ENCODE measurements at places on chromosomes 7 and 10. TPM values are rescaled to one million over a fixed set of nuclear protein-coding genes. Genes with fewer than 3 reads are reported as not detected.
A peak's percentile ranks its signal among the peaks of the same experiment; 100 is the strongest.

DNA sequence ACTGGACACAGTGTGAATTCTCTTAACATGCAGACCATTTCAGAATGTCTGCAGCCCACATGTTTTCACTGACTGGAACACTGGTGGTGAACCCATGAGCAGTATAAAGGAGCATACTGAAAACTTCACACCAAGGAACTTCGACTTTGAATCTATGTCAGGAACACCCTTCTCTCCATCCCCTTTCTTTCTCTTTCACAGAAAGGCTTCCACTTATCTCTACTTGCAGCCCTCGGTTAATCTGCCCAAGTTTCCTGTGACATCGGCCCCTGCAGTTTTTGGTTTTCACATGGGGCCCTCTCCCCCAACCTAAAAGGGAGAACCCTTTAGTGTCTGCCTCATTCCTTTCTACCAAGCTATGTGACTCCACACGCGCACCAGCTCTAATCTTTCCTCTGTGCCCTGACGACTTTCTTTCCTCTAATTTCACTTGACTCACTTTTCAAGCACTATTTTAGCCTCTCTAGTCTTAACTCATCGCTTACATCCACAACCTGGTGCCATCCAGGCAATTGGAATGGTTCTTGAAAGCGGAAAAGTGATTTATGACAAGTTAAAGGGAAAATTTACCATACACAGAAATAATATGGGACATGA is 70.1 kb downstream of the RELN start:
- no peak overlapping the region for H3K4me3 ChIP-seq
- H3K27me3 ChIP-seq = no peaks in the 10 kb centered on the region
- H3K27ac ChIP-seq = no peak overlapping the region
- H3K4me1 ChIP-seq = no peaks in the 10 kb centered on the region
- DNase-seq = no peak

GRCh38 chr7:50867034-50867356 is 84.3 kb upstream of the GRB10 start:
- H3K4me1 ChIP-seq = no peaks in the 10 kb centered on the region
- DNase-seq = no peak
- H3K27me3 ChIP-seq = no peaks in the 10 kb centered on the region
- H3K36me3 ChIP-seq = no peaks in the 10 kb centered on the region

GRCh38 chr7:157547611-157548010 is 210.8 kb downstream of the DNAJB6 start:
- DNase-seq = no peak
- no peaks in the 10 kb centered on the region for H3K27me3 ChIP-seq
- peaks cover 43% of the 10 kb centered on the region for H3K36me3 ChIP-seq
- no peak overlapping the region for H3K27ac ChIP-seq

DNA sequence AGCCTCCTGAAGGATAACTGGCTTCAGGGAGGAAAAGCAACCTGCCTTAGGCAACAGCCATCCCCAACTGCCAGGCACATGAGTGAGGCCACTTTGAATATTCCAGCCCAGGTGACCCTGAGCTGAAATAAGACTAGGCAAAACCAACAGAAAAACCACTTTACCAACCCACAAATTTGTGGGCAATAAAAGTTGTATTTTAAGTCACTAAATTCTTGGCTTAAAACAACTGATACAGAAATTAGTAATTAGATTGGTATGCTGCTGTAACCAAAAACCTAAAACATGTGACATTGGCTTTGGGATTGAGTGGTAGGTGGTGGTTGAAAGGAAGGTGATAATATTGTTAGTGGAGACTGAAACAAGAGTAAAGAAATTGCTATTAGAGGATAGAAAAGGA is 39.9 kb downstream of the ABCB4 start:
- H3K4me1 ChIP-seq = no peaks in the 10 kb centered on the region
- no peak overlapping the region for H3K27ac ChIP-seq
- H3K36me3 ChIP-seq = peaks cover 42% of the 10 kb centered on the region
- H3K4me3 ChIP-seq = no peak overlapping the region

The FRAT2 gene
- total RNA-seq = 5.7 TPM

The TMEM140 gene
- total RNA-seq = 24.7 TPM

DNA sequence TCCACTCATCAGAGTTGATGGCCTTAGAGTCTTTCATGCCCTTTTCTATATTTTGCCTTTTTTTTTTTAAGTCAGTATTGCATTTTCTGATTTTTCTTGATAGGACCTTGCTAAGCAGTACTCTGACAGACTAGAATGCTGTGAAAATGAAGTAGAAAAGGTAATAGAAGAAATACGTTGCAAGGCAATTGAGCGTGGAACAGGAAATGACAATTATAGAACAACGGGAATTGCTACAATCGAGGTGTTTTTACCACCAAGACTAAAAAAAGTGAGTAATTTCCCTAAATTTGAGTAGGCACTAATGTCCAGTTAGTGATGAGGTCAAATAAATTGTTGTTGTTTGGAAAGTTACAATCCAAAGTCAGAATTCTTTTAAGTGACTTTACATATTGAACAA is 7.4 kb downstream of the NUB1 start:
- no peak overlapping the region for H3K27ac ChIP-seq
- no peak for DNase-seq
- no peaks in the 10 kb centered on the region for H3K4me1 ChIP-seq
- H3K36me3 ChIP-seq = peaks cover 6% of the 10 kb centered on the region
- no peak overlapping the region for H3K4me3 ChIP-seq
- no peaks in the 10 kb centered on the region for H3K27me3 ChIP-seq

DNA sequence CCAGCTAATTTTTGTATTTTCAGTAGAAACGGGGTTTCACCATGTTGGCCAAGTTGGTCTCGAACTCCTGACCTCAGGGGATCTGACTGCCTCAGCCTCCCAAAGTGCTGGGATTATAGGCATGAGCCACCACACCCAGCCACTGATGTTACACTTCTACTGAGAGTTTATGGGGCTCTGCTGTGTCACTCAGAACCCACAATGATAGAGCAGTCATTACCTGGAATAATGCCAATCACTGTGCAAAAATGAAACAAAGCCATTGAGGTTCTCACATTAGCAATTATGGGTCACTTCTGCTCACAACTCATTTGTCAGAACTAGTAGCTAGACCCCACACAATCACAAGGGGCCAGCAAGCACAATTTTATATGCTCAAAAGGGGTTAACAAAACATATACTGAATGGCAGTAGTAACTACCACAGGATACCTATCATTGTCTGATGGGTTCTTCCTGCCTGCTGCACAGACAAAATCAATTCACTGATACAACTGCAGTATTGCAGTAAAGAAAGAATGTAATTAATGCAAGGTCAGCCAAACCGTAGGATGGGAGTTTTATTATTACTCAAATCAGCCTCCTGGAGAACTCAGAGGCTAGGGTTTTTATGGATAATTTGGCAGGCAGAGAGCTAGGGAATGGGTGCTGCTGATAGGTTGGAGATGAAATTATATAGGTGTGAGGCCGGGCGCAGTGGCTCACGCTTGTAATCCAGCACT is 72.1 kb upstream of the TRIM24 start:
- no peaks in the 10 kb centered on the region for H3K4me1 ChIP-seq
- no peaks in the 10 kb centered on the region for H3K36me3 ChIP-seq
- no peak for DNase-seq
- H3K4me3 ChIP-seq = no peak overlapping the region
- no peaks in the 10 kb centered on the region for H3K27me3 ChIP-seq
- H3K27ac ChIP-seq = no peak overlapping the region

DNA sequence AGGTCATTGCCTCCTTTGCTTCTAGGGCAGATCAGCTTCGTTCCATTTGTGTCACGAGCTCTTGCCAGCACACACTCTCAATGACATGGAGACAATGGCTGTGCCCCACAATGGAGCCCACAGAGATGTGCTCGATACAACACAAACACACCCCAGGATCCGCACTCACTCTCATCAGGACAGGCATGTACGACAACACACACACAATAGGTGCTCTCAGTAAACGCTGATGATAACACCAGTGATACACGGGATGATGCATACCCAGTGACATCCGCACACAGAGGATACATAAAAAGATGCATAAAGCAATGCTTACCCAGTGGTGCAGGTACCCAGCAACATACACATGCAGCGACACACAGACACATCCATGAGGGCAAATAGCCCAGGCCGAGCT is 61.2 kb upstream of the LBX1 start:
- H3K4me3 ChIP-seq = no peak overlapping the region
- H3K4me1 ChIP-seq = peaks cover 10% of the 10 kb centered on the region
- H3K27me3 ChIP-seq = peaks cover 65% of the 10 kb centered on the region
- H3K36me3 ChIP-seq = no peaks in the 10 kb centered on the region
- no peak overlapping the region for H3K27ac ChIP-seq
- no peak for DNase-seq

The GBX1 gene
- 1.0 TPM for total RNA-seq

GRCh38 chr7:105734233-105734632 is 142.2 kb downstream of the ATXN7L1 start:
- no peak overlapping the region for H3K27ac ChIP-seq
- no peaks in the 10 kb centered on the region for H3K27me3 ChIP-seq
- H3K36me3 ChIP-seq = no peaks in the 10 kb centered on the region

- H3K4me1 ChIP-seq = peaks cover 63% of the 10 kb centered on the region
- H3K27me3 ChIP-seq = no peaks in the 10 kb centered on the region
- H3K27ac ChIP-seq = no peak overlapping the region
- no peak overlapping the region for H3K4me3 ChIP-seq
Observed at GRCh38 chr10:680146-680545, 9.3 kb downstream of the DIP2C start.

The BRAF gene
- total RNA-seq = 18.5 TPM

DNA sequence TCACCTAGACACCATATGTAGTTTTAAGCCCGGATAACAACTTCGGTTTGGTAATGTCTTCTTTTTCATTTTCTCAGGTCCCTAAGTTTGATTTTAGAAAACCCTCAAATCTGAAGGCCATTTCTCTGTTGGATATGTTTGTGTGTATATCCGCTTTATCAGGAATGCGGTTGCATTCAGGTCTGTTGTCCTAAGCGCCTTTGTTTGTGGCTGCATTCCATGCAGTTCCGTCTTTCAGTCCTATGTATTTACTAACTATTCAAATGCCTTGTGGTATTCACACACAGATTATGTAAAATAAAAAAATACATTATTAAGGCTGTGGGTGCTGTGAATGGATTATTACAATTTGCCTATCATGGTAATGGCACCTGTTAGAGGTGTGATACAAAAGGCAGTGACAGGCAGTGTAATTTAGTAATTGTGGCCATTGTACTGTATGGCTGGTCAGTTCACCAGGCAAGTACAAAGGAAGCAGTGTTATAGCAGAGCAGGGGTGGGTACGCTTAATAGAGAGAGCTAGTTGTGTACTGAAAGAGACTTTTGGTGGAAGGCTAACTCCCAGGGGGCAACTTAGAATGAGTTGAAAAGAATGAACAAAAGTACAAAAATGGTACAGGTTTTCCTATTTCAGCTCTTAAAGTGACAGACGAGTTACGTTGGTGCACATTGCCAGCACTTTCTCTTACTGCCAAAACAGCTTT is 136.4 kb downstream of the VTI1A start:
- H3K27me3 ChIP-seq = no peaks in the 10 kb centered on the region
- no peaks in the 10 kb centered on the region for H3K36me3 ChIP-seq
- no peak overlapping the region for H3K27ac ChIP-seq
- DNase-seq = no peak
- no peaks in the 10 kb centered on the region for H3K4me1 ChIP-seq

The CHST3 gene
- total RNA-seq = 19.9 TPM

The ACADSB gene
- 74.2 TPM for total RNA-seq

- peaks cover 13% of the 10 kb centered on the region for H3K4me1 ChIP-seq
- no peak for DNase-seq
- H3K27me3 ChIP-seq = peaks cover 44% of the 10 kb centered on the region
- peak overlapping the region; percentile 52 for H3K4me3 ChIP-seq
Observed at GRCh38 chr7:380139-380485, 90.1 kb downstream of the FOXL3 start.

DNA sequence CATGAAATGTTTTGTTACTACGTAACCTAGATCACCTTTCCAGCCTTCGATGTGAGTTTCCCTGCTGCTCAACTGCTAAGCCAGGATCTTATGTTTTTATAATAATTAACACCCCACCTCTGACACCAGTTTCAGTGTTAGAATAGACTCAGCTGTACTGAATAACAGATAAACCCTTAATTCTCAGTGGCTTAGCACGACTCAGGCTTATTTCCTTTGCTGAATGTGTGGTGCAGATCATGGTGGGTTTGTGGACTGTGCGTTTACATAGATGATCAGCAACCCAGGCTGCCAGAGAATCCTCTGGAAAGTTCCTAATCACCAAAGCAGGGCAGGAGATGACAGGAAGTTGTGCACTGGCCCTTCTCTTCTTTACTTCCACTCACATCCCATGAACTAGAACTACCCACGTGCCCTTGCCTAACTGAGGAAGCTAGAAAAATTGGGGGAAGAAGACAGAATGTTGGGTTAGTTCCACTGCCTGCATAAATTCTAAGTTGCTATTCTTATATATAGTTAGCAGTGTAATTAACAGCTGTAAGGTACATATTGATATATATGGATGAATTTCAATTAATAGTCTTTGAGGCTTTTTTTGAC is 111.8 kb downstream of the MAPK8 start:
- H3K4me1 ChIP-seq = no peaks in the 10 kb centered on the region
- H3K27me3 ChIP-seq = no peaks in the 10 kb centered on the region
- H3K4me3 ChIP-seq = no peak overlapping the region
- H3K27ac ChIP-seq = no peak overlapping the region
- DNase-seq = no peak

GRCh38 chr7:17126413-17127268 is 171.8 kb upstream of the AHR start:
- DNase-seq = no peak
- H3K27ac ChIP-seq = no peak overlapping the region
- no peaks in the 10 kb centered on the region for H3K27me3 ChIP-seq
- no peak overlapping the region for H3K4me3 ChIP-seq
- no peaks in the 10 kb centered on the region for H3K36me3 ChIP-seq
- H3K4me1 ChIP-seq = no peaks in the 10 kb centered on the region

The CUBN gene
- 0.49 TPM for total RNA-seq

DNA sequence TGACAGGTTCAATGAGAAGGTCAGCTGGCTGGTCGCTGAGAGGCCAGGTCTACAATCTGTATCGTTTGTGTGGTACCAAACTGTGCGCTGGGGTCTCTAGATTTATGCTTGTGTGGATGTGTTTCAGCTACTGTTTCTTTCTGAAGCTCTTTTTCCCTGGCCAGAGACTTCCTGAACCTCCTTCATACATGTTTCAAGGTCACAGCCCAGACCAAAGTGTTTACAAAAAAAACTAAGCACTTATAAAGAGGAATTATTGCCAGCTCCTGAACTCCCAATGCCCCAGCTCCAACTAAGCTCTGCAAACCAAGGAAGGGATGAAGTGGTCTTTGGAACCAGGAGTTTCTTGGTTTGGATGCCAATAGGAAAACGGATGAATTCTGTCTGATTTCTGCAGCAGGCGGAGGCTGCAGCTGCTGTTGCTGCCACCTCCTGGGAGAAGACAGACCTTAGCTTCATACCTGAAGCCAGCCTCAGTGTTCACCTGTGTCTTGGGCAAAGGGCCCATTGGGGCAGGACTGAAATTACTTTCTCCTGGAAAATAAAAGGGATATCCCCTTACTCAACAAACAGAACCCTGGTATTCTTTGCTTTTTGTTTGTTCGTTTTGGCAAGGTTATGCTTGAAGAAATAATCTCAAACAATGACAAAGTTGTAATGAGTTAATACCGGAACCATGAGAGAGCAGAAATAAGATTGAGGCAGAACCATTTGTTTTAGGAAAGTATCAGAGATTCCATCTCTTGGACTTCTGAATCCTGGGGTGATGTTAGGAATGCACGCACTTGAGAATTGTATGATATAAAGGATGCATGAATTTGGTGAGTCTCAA is 24.6 kb upstream of the MKLN1 start:
- no peaks in the 10 kb centered on the region for H3K36me3 ChIP-seq
- no peaks in the 10 kb centered on the region for H3K27me3 ChIP-seq
- peak; percentile 23 for DNase-seq
- H3K4me3 ChIP-seq = no peak overlapping the region
- H3K27ac ChIP-seq = no peak overlapping the region
- peaks cover 23% of the 10 kb centered on the region for H3K4me1 ChIP-seq

Data from heart right ventricle (tissue), 16 donors.